Naive thymus-derived CD8-positive, alpha-beta T cell (primary cell): ENCODE measurements at places on chromosomes 1 and 21. TPM values are rescaled to one million over a fixed set of nuclear protein-coding genes. Genes with fewer than 3 reads are reported as not detected.

- DNase-seq = no peak
- H3K4me1 ChIP-seq = peaks cover 3% of the 10 kb centered on the region
- no peak overlapping the region for H3K27ac ChIP-seq
Measured at GRCh38 chr1:109476825-109477224, 6.9 kb upstream of the ATXN7L2 start.

DNA sequence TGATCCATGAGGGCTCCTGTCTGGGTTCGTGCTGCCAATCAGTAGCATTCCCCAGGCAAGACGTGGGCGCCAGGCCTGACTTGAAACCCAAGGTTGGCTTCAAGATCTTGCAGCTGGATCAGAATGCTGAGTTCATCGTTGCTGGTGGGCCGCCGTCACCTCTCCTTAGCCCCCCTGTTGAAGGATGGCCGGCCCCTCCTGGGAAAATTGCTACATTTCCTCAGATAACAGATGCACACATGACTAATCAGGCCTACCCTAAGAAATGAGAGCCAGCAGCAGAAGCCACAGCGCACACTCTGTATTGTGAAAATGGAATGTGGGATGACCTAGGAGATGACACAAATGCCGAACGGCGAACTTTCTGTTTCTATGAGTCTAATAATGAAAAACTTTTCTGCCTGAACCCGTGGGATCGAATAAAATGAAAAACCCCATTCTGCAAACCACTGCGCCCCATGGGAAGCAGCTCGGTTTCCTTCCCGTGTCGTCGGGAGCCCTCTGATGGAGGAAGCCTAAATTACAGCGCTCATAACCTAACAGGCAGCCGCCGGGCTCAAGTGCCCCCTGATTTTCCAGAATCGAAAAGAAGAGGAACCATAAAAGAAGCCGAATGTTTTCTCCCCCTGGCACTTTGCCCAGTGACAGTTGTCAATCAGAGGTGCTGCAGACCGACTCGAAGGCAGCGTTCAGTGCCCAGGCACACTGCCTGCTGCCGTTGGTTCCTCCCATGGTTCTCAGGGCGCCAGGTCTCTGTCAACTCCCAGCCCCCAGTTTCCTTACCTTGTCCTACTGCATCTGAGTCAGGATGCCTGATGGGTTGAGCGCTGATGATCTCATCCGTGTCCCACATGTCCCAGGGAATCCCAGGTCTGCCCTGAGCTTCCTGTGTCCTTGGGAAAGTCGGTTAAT, 38.2 kb upstream of the H6PD start:
- peaks cover 22% of the 10 kb centered on the region for H3K4me1 ChIP-seq
- no peak overlapping the region for H3K4me3 ChIP-seq

DNA sequence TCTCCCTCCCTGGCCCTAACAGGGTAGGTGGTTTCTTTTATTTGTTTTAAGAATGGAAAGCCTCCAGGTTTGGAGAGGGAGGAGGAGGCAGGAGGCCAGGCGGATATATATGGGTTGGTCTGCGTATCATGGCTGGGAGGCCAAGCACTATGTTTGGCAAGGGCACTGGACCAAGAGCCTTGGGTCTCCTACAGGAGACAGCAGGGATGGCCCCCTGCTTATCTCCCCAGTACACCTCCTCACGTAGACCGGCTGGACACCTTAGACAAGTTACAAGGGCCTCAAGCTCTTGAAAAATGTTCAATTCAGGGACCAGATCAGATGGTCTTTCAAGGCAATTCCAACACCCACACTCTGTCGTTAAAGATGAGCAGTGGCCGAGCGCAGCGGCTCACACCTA, 10.9 kb downstream of the SLC41A1 start:
- no peaks in the 10 kb centered on the region for H3K36me3 ChIP-seq
- H3K4me1 ChIP-seq = peaks cover 45% of the 10 kb centered on the region
- DNase-seq = no peak
- no peaks in the 10 kb centered on the region for H3K27me3 ChIP-seq

GRCh38 chr1:155062702-155063411, 683 bp upstream of the EFNA4 start:
- H3K27me3 ChIP-seq = no peaks in the 10 kb centered on the region
- peak overlapping the region; percentile 91 for H3K4me3 ChIP-seq
- peak; percentile 66 for DNase-seq
- H3K36me3 ChIP-seq = peaks cover 12% of the 10 kb centered on the region
- H3K4me1 ChIP-seq = peaks cover 50% of the 10 kb centered on the region

- peaks cover 2% of the 10 kb centered on the region for H3K36me3 ChIP-seq
- DNase-seq = no peak
- no peak overlapping the region for H3K27ac ChIP-seq
- peaks cover 8% of the 10 kb centered on the region for H3K4me1 ChIP-seq
Measured at GRCh38 chr1:53060579-53060978, 1.4 kb upstream of the PODN start.

- H3K36me3 ChIP-seq = peaks cover 2% of the 10 kb centered on the region
- H3K27me3 ChIP-seq = peaks cover 10% of the 10 kb centered on the region
- H3K27ac ChIP-seq = no peak overlapping the region
- no peak for DNase-seq
- H3K4me1 ChIP-seq = no peaks in the 10 kb centered on the region
Measured at GRCh38 chr1:207581496-207582153, 63.3 kb upstream of the CR1L start.

GRCh38 chr1:14513111-14513510, 85.4 kb upstream of the KAZN start:
- H3K4me1 ChIP-seq = no peaks in the 10 kb centered on the region
- no peak overlapping the region for H3K4me3 ChIP-seq
- H3K27me3 ChIP-seq = peaks cover 7% of the 10 kb centered on the region
- H3K27ac ChIP-seq = no peak overlapping the region
- no peaks in the 10 kb centered on the region for H3K36me3 ChIP-seq

- peaks cover 8% of the 10 kb centered on the region for H3K4me1 ChIP-seq
- no peak overlapping the region for H3K27ac ChIP-seq
- DNase-seq = no peak
- peaks cover 14% of the 10 kb centered on the region for H3K36me3 ChIP-seq
- no peak overlapping the region for H3K4me3 ChIP-seq
Measured at GRCh38 chr1:117068580-117068979, 8.5 kb downstream of the TTF2 start.

- H3K27me3 ChIP-seq = peaks cover 28% of the 10 kb centered on the region
- H3K27ac ChIP-seq = no peak overlapping the region
- H3K4me3 ChIP-seq = no peak overlapping the region
- H3K36me3 ChIP-seq = no peaks in the 10 kb centered on the region
- H3K4me1 ChIP-seq = peaks cover 14% of the 10 kb centered on the region
Measured at GRCh38 chr21:45353200-45353599, 51.8 kb upstream of the COL18A1 start.

DNA sequence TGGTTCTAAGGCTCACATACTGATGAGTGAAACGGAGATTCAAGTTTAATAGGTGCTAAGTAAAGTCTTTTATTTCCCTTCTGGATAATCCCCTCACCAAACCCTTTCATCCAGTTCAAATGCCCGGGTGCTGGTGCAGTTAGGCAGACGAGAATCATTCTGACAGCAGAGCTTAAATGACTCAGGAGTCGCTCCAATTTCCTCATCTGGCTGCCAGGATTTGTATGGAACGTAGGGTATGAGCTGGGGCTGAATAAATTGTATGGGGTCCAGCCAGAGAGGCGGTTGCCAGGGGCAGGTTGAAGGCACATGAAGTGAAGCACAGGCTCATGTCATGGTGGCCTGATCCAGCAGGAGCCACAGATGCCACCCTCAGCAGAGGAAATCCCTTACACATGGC, 76.0 kb downstream of the PAPPA2 start:
- no peak overlapping the region for H3K27ac ChIP-seq
- no peaks in the 10 kb centered on the region for H3K36me3 ChIP-seq
- no peaks in the 10 kb centered on the region for H3K27me3 ChIP-seq

DNA sequence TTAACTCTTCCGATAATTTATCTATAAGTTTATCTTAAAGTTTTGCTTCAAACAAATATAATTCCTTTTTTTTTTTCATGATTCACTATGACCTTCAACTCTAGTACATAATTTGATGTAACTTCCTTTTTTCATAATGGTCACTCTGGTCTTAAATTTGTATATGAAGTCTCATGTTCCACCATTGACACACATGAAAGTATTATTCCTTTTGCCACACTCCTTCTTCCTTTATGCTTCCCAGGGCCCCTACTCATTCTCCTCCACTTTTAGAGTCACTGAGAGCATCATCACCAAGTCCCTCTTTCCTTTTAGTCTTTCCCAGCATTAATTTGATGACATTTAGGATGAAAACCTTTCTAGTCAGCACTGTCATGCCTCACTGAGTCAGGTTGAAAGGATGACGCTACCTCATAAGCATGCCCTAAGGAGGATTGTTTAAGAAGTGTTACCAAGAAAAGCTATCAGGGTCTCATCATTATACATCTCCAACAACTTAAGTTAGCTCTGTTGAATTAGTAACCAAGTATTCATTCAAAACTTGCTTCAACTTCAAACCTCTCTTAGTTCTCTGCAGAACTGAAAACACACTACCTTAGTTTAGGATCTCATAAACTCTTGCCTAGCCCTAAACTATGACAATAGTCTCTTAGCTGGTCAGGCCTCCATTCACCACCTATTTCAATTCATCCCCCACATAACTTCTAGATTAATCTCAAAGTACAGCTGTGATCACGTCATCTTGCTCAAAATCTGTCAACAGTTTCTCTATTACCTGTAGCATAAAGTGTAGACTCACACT, 14.5 kb downstream of the AUNIP start:
- DNase-seq = no peak
- no peak overlapping the region for H3K4me3 ChIP-seq
- no peaks in the 10 kb centered on the region for H3K27me3 ChIP-seq

DNA sequence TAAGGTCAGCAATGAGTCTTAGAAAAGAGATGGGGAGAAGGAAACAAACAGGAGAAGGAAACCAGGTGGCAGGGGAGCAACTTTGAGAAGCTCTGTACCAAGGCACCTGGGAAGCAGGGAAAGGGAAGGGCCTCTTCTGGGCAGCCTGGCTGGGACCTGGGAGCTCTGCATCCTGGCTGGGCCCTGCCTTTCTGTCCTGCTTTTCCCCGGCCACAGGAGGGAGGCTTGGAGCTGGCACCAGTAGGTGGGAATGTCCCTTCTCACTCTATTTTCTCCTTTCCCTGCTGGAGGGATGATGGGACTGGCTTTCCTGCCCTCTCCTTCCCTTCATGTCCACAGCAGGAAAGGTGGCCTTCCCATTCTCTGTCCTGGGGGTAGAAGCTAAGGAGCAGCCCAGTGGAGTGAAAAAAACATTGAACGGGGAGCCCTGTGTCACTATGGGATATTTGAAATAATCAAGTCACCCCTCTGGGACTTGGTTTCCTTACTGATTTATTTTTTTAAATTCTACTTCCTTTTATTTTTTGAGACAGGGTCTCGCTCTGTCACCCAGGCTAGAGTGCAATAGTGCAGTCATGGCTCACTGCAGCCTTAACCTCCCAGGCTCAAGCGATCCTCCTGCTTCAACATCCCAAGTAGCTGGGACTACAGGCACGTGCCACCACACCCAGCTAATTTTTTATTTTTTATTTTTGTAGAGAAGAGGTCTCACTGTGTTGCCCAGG, 5.1 kb upstream of the NES start:
- no peak overlapping the region for H3K4me3 ChIP-seq
- no peak for DNase-seq
- no peaks in the 10 kb centered on the region for H3K36me3 ChIP-seq

DNA sequence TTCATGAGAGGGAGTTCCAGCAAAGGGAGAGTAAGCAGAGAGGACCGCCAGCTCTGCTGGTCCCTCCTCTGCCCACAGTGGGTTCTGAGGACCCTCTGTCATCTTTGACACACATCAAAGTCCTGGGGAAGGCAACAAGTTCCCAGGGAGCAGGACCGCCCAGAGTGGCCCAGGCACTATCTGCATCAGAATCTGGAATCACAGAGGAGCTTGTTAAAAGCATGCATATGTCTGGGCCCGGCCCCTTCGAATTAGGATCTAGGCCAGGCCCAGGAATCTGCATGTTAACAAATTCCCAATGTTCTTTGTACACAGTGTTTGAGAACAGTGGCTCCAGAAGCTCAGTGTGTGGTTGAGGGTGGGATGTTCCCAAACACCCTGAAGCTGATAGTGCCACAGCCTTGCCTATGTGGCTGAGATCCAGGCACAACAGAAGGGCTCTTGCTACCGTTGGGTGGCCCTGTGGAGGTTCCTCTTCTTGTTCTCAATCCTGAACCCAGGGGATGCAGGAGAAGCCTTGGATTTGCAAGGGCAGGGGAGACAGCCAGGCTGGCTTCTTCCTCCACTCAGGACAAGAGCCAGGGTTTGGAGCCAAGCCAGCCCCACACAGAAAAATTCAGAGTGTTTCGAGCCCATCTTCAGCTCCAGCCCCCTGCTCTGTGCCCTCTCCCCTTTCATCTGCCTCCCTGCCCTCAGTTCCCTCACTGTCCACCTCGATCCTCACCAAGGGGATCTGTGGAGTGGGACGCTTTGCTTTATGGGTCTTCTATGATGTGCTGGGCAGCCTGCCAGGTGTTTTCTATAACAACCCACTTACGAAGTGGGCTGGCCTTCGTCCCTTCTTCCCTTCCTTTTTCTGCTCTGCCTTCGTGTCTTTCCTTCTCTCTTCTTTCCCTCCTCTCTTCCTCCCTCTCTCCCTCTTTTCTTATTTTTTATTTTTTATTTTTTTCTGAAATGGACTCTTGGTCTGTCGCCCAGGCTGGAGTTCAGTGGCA, 129.0 kb upstream of the TMPRSS2 start:
- peaks cover 6% of the 10 kb centered on the region for H3K4me1 ChIP-seq
- H3K4me3 ChIP-seq = no peak overlapping the region
- H3K27ac ChIP-seq = no peak overlapping the region
- DNase-seq = no peak
- peaks cover 26% of the 10 kb centered on the region for H3K27me3 ChIP-seq
- H3K36me3 ChIP-seq = no peaks in the 10 kb centered on the region

DNA sequence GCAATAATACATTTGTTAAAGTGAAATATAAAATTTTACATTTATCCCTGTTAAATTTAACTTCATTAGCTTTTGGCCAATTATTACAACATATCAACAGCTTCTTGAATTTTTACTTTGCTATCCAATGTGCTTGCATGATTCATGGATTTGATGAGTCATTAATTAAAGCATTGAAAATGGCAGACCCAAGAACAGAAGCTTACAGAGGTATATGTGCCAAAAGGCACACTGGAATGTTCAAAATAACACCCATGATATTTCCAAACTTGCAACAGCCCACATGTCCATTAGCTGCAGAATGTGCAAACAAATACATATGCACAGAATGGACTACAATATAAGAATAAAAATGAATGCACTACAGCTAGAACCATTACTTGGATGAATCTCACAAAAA, 76.4 kb upstream of the MAN1A2 start:
- no peak for DNase-seq
- no peak overlapping the region for H3K4me3 ChIP-seq
- no peaks in the 10 kb centered on the region for H3K4me1 ChIP-seq
- no peaks in the 10 kb centered on the region for H3K36me3 ChIP-seq

DNA sequence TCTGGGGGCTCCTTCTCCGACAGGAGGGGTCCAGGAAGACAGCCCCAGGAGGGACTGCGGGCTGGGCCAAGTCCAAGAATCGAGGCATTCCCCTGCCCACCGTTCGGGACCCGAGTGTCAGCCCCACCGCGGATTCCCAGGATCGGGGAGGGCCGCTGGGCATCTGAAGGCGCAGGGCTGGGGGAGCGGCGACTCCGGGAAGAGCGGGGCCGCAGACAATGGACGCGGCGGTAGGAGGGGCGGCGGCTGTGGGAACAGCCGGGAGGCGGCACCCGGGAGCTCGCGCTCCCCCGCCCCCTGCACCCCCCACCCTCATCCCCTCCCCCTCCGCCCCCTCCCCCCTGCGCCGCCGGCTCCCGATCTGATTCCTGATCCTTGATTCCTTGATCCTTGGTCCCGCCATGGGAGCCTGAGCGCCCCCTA, at the start of gene VANGL2:
Gene VANGL2, plus strand, starts transcription at position 342 of the 423 bp plus-strand sequence. CDS start 15,274 bp downstream, outside the sequence.
- H3K4me3 ChIP-seq = peak within 1 kb of the TSS; percentile 86
- H3K4me1 ChIP-seq = peaks cover 7% of the 10 kb centered on the region
- DNase-seq = peak; percentile 37
- H3K27me3 ChIP-seq = peaks cover 11% of the 10 kb centered on the region
- H3K27ac ChIP-seq = peak within 1 kb of the TSS; percentile 44

Gene KHDC4
- total RNA-seq = 109 TPM

Gene PLEKHO1
- total RNA-seq = 137 TPM
